Activated CD4-positive, alpha-beta memory T cell treated with anti-CD3 and anti-CD28 coated beads, Interleukin-2, amount 10 ng/mL, durations not matched to agents 7 days and 5 days (primary cell): ENCODE measurements at places on chromosomes 13 and 19.

GRCh38 chr19:31249217-31249616, 100.0 kb downstream of the TSHZ3 start:
- DNase-seq = no peak

- no peak for DNase-seq
Observed at GRCh38 chr13:79604752-79605151, 123.8 kb downstream of the NDFIP2 start.

DNA sequence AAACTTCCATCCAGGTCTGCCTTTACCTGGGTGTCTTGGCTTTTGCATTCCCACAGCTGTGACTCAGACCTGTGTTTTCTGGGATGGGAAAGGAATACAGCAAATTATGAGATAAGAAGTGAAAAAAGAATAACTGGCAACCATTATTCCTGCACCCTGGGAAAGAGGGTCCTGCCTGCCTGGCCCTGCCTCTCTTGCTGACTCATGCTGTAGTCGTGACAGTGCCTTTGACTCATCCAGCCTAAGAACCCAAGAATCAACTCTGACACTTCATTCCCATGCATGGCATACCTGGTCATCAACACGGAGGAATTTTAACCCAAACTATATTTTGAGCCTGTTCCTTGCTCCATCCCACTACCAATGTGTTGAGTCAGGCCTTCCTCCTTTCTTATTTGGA, 185.4 kb upstream of the SERP2 start:
- DNase-seq = no peak

- DNase-seq = no peak
Observed at GRCh38 chr13:43377973-43378372, 354.6 kb downstream of the DNAJC15 start.

GRCh38 chr13:18212873-18213272, 968.8 kb downstream of the TUBA3C start:
- peak; percentile 43 for DNase-seq

- DNase-seq = peak; percentile 21
Observed at GRCh38 chr19:19207637-19208572, 3.9 kb upstream of the NCAN start.

GRCh38 chr13:108375034-108375433, 105.5 kb downstream of the TNFSF13B start:
- no peak for DNase-seq

DNA sequence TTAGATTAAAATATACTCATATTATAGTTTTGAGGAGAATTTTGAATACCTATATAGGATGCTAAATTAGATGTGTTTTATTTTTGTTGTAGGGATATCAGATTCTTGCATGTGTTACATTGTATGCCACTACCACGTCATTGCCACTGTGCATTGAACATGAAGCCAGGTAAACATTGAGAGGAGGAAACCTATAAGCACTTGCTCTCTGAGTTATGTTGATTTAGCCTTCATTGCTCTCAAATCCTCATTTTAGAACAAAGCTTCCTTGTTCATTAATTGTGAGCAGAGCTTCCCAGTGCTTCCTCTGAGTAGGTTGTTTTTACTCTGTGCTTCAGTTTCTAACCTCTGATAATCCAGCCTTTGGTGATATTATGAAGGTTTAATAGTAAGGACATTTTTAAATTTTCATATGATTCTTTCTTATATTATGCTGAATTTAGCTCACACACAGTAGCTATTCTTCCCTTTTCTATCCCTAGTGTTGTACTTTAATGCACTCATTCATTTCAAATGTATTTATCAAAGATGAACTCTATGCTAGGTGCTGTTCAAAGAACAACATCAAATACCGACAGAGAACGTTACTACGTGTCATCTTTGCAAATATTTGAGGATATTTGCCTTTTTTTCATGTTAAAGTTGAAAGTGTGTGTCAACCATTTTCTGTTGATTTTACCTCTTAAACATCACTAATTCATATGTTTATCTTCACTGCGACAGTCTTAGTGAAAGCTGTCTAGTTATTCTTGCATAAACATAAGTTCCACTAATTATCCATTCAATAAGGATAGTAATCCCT, 1448.0 kb upstream of the MIR17HG start:
- no peak for DNase-seq

- DNase-seq = no peak
Observed at GRCh38 chr13:50244355-50244712, 229.1 kb downstream of the KCNRG start.

DNA sequence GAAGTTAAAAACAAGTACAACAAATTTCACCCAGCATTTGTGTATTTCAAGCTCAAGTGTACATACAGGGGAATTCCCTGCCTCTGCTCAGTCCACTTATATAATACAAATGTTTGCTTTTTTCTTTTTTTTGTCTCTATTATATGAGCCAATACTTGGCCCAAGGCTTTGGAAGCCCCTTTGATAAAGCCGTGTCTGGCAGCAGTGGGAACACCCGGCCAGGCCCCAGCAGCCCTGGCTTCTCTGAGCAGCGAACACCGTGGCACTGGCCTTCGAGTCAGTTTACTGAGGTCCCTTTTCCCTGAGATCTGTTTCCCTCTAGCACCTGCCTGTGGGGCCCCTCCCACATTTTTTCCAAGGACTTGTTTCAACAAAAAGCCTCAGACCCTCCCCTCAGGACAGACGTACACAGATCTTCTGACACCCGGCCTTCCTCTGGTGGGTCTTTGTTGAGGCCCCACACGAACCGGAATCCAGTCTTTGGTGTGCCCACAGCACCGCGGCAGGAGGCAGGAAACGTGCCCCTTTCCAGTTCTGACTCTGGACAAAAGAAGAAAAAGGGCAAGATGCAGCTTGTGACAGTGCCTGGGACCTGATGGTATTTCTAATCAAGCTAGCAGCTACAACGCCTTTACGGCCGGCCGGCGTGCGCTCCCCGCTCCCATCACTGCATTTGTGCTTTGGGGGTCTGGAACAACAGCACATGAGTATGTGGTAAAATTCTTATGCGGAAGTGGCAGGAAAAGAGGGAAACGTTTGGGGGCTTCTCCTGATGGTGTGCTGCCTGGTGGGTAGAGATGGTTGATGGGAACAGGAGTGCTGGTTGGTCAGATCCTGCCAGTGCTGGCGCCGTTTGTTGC, 13.8 kb downstream of the SIPA1L3 start:
- no peak for DNase-seq

- peak; percentile 17 for DNase-seq
Observed at GRCh38 chr19:44847144-44848035, 1.3 kb downstream of the NECTIN2 start.

- no peak for DNase-seq
Observed at GRCh38 chr19:19746286-19747213, 13.6 kb upstream of the ZNF14 start.
